Activated naive CD8-positive, alpha-beta T cell treated with anti-CD3 and anti-CD28 coated beads for 36 hours (primary cell): ENCODE measurements at places on chromosomes 3 and 15. TPM values are rescaled to one million over a fixed set of nuclear protein-coding genes. Genes with fewer than 3 reads are reported as not detected.

The SEMA3G gene
- total RNA-seq: not detected

The NLGN1 gene
- not detected for total RNA-seq

The MKRN2OS gene
- not detected for total RNA-seq

The PDCD10 gene
- 88.7 TPM for total RNA-seq

The AADAC gene
- not detected for total RNA-seq

The DUOXA2 gene
- not detected for total RNA-seq

GRCh38 chr3:11898611-11899325 lies 52.1 kb upstream of the TAMM41 start:
- no peak for DNase-seq

GRCh38 chr15:75104804-75105557 lies 81.6 kb downstream of the PPCDC start:
- peak; percentile 61 for DNase-seq

The SLC28A1 gene
- total RNA-seq: not detected

DNA sequence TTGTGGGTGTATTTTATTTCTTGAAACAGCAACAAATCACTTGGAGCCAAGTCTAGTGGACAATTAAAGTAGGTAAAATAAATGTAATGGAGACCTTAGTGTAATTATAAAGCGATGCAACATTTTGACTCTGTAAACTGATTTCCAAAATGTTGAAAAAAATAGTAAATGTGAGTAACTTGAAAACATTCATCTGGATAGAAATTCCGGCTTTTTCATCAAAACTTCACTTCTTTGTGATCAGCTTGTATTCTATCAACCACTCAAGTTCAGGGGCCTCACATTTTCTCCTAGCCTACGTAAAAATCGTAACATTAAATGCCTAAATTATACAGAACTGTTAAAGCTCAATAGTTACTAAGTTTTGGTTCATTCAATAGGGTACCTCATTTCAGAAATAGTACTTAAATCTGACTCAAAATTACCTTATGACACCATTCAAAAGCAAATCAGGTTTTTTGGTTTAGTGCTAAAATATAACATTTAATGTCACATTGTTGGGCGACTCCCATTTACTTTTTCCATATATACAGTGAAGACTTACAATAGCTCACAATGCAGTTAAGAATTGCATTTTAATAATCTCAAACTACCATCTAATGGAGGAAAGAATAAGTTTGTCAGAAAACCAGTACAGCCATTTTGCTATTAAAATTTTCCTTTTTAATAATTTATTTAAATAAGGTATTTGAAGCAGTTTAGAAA lies 12.7 kb downstream of the CCNL1 start:
- no peak for DNase-seq

DNA sequence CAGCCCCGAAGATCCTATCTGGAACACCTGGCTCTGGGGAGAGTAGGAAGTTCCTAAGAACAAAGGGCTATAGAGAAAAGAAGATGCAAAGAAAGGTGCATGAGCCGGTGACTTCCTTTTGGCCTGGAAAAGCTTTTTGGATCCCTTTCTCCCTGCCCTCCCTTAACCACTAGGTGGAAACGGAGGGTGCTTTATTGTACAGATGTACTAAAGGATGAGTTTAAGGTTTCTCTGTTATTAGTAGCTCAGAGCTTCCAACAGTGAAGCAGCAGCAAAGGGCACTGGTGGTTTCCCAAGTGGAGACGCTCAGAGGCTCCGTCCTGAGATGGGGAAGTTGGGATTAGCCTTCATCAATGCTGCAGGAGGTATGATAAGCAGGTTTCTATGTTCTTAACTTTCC lies 5.9 kb upstream of the ADGRG7 start:
- no peak for DNase-seq

GRCh38 chr15:86650094-86650493 lies 570.4 kb downstream of the AGBL1 start:
- DNase-seq: no peak

- no peak for DNase-seq
Measured at GRCh38 chr3:67937498-67938118, 283.2 kb upstream of the SUCLG2 start.

The GASK1A gene
- total RNA-seq: 0.08 TPM

GRCh38 chr3:79361748-79362378 lies 405.9 kb downstream of the ROBO1 start:
- DNase-seq: no peak

DNA sequence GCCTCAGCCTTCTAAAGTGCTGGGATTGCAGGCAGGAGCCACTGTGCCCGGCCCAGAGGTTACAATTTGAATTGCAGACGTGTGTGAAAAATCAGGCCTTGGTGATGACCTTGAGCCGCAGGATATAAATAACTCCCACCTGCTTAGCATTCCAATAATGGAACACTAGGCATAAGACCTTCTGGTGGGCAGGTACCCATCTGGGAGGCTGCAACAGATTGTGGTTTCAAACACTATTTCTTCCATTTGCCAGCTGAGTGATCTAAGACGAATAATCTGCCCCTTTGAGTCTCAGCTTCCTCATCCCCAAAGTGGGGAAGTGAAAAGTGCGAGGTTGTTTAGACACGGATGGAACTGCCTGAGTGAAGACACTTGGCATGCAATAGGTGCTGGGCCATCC lies 47.7 kb upstream of the HERC1 start:
- DNase-seq: no peak

- no peak for DNase-seq
Measured at GRCh38 chr15:41606997-41607396, 48.0 kb downstream of the TYRO3 start.

GRCh38 chr15:98231696-98232440 lies 271.4 kb downstream of the ARRDC4 start:
- DNase-seq: no peak

The SV2B gene
- total RNA-seq: 0.08 TPM

DNA sequence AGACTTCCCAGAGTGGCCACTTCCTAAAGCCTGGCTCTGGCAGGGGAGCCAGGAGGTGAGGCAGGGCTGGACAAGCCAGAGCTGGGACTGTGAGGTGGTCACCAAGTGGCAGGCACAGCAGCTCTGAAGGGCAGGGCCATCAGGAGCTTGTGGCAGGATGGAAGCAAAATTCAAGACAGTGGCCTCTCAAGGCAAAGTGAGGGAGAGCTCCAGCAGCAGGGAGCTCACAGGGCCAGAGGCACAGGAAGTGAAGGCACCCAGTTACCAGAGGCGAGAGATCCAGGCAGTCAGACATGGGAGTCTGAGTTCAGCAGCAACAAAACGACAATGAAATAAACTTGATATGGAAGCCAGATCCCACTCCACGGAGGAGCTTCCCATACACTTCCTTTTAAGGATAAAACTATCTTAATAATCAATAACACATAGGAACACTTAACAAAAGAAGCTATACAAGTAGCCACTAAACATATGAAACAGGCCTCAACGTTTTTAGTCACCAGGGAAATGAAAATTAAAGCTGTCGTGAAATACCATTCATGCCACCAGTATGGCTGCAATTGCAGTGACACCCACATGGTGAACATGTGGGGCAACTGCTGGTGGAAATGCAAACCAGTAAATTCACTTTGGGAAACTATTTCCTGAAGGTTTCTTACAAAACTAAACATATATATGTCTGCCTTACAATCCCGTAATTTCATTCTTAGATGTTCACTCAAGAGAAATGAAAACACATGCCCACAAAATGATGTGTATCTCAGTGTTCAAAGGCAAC lies 35.4 kb upstream of the TMEM158 start:
- no peak for DNase-seq

- DNase-seq: no peak
Measured at GRCh38 chr3:130816561-130817445, 70.2 kb upstream of the PIK3R4 start.

DNA sequence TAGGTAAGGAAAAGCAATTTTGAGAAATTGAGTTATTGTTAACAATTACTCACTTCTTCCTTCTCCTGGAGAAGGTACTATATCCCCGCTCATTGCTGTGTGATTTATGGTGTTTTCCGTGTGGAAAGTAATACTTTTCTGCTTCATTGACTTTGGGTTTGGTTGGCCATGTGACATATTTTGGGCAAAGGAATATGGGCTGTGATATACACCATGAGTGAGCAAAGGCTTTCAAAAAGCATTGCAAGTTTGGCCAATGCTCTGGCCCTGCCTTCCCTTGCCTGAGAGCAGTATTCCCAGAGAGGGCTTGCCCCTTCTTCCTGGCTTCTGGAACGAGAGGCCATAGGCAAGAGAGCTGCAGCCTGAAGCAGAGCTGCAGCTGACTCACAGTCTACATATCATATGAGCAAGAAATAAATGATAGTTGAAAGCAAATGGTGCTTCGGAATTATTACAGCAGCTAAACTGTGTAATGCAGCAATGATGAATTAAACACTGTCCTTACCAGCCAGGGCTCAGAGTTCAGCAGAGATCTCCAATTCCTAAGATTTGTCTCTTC lies 216.8 kb upstream of the CD96 start:
- DNase-seq: no peak

DNA sequence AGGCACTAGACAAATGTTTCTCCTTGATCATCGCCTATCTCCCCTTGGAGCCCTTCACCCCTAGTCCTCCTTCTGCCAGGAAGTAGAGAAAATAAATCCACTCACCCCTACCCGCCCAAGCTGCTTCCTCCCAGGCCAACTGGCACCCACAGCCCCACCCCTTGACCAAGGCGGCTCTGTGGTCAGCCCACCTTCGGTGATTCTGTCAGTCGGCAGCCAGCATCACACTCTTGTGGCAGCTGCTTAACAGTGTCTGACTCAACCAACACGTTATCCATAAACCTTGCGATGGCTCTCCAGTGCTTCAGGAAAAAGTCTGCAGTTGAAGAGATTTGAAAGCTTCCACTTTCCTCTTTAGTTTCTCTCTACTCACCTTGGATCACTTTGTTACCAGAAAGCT lies 7.6 kb downstream of the SHF start:
- no peak for DNase-seq

The SUCNR1 gene
- total RNA-seq: 0.04 TPM

The AMOTL2 gene
- not detected for total RNA-seq

DNA sequence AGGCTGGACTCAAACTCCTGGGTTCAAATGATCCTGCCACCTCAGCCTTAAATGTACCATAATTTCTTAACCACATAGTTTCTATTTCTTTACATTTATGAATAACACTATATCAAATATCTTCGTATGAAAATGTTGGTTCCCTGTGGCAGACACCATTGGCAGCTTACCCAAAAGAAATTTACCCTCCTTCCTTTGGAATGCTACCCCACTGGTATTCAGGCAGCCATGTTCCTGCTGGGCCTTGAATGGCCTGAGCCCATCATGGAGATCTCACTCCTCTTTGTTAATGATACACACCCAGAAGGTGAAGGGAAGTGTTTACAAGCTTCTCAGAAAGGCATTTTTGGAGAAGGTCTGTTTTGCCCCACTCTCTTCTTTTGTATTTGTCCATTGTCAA lies 94.3 kb upstream of the RNF7 start:
- no peak for DNase-seq

GRCh38 chr15:91150502-91151160 lies 50.6 kb downstream of the SV2B start:
- DNase-seq: no peak

GRCh38 chr3:53226142-53226840 lies 29.5 kb downstream of the TKT start:
- no peak for DNase-seq

DNA sequence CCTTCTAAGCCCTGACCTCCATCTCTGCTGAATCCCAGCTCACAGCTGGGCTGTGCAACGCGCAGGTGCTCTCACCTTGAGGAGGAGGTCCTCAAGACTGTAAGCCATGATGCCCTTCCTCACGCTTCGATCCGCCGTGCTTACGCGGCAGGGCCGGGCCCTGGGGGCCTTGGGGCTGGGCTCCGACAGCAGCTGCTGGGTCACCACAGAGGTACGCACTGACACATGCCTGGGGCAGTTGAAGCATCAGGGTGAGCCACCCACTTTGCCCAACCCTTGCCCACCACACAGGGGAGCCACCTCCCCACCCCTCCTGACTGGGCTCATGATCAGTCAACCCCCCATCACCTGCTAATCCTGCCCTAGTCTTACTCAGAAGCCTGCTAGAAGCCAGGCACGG lies 3.1 kb downstream of the CIDEC start:
- peak; percentile 15 for DNase-seq

DNA sequence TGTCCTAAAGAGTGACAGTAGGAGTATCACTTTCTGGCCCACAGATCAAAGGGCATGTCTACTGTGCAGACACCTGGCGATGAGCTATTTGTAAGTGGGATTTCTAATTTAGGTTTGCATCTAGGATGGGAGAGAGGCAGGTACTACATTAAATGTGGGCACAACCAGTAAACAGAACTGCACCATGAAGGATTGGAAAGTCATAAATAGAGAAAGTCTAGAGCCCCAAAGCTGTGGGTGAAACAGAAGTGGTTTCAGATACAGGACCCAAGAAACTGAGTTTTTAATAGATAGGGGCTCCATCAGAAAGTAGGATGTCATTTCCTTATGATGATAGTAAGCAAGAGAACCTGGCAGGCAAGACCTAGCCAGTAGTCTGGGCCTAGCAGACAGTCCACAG lies 35.2 kb upstream of the SPPL2A start:
- no peak for DNase-seq

The PLA1A gene
- total RNA-seq: not detected

- DNase-seq: no peak
Measured at GRCh38 chr3:104635872-104636580, 730.7 kb upstream of the ALCAM start.

- DNase-seq: no peak
Measured at GRCh38 chr3:108486941-108487340, 23.5 kb downstream of the MYH15 start.

The C3orf33 gene
- total RNA-seq: 2.7 TPM

DNA sequence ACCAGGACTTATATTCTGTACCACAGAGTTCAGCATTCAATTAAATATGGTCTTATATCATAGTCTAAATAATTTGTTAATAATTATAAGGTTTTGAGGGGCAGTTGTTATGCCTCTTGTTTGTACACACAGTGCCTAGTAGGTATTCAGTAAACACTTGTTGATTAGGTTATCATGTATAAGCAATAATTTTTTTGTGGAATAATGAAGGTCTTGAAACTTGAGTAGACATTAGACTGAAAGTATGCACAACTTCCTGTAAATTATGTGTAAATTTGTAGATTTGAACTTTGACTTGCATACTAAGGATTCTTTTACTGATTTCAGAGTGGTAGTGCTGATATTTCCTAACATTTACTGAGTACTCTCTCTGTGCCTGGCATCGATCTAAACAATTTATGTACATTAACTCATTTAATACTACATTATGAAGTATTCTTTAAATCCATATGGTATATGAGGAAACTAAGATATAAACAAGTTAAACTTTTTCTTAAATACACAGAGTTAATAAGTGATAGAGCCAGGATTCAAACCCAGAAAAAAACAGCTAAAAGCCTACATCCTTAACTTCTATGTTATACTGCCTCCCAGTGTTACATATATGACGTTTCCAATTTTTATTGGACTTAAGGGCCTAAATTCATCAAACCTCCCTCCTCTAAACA lies 65.1 kb downstream of the GLCE start:
- no peak for DNase-seq

- peak; percentile 53 for DNase-seq
Measured at GRCh38 chr15:56244038-56244810, 545 bp upstream of the RFX7 start.
